ENCODE measurements at places on chromosomes 16 and 17.

GRCh38 chr17:43548689-43549379 is 2.7 kb upstream of the ETV4 start:
- no peak for DNase-seq

DNA sequence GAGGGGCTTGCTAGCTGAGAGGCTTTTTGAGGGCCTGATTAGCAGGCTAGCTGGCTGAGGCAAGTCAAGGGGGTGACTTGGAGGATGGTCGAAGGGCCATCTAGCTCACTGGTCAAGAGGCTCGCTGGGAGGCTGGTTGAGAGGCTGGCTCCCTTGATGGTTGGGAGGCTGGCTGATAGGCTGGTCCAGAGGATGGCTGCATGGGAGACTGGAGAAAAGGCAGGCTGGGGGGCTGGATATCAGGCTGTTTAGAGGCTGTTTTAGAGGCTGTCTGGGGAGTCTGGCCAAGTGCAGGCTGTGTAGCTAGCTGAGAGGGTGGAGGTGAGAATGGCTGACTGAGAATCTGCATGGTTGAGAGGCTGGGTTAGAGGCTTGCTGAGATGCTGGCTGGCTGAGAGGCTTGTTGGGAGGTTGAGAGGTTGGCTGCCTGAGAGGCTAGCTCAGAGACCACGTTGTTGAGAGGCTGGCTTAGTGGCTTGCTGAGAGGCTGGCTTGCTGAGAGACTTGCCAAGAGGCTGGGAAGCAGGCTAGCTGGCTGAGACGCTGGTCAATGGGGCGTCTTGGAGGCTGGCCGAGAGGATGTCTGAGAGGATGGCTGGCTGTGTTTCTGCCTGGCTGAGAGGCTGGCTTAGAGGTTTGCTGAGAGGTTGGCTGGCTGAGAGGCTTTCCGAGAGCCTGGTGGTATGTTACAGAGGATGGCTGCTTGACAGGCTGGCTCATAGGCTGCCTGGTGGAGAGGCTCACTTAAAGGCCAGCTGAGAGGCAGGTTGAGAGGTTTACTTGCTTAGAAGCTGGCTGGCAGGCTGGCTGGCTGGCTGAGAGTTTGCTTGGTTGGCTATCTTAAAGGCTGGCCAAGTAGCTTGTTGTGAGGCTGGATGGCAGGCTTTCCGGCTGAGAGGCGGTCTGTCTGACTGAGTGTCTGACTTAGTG is 36.6 kb upstream of the ACSM2B start:
- DNase-seq = no peak

DNA sequence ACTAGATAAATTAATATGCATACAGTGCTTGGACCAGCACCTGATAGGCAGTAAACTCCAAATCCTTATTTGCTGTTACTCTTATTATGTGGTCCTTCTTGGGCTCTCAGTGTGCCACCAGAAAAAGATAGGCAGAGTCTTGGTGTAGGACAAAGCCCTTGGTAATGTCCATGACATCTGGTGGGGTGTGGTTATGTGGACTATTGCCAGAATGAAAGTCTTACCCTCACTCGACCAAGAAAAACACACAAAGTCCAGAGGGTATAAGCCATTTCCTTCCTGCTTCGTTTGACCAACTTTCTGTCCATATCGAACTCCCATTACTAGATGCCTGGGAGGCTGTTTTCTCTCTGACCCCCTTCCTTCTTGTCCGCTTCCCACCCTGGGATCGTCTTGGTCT is 140.9 kb downstream of the UTP18 start:
- no peak for DNase-seq

DNA sequence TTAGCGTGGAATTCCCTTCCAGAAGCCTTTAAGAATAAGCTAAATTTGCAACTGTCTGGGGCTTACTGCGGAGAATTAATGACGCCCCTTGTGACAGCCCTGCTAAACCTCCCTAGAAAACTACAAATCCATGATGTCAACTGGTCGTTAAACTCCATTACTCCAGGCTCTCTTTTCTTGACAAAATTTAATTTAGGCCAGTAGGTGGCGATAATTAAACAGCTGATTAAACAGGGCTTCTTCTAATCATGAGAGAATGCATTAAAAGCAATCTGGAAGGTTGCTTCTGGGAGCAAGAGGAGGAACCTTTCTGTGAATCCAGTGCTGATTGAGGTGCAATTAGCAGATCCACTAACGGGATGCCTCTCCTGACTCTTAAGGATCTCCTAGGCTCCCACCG is 8.1 kb upstream of the NLRP1 start:
- DNase-seq = peak; percentile 45

- no peak for DNase-seq
These were observed 1265.1 kb downstream of the CDH8 start for GRCh38 chr16:60771138-60771537.

GRCh38 chr17:2450016-2450650 is 49.3 kb upstream of the MNT start:
- no peak for DNase-seq

GRCh38 chr16:25279491-25279890 is 21.8 kb upstream of the ZKSCAN2 start:
- no peak for DNase-seq

DNA sequence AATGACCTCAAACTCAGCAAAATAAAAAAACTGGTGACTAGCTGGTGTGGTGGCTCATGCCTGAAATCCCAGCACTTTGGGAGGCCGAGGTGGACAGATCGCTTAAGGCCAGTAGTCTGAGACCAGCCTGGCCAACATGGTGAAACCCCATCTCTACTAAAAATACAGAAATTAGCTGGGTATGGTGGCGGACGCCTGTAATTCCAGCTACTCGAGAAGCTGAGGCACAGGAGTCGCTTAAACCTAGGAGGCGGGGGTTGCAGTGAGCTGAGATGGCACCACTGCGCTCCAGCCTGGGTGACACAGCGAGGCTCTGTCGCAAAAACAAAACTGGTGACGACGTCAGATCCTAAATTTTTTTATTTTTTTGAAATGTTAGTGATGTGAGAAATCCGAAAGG is 82.6 kb upstream of the TOB1 start:
- no peak for DNase-seq

GRCh38 chr16:24491731-24492130 is 47.6 kb upstream of the RBBP6 start:
- DNase-seq = no peak

DNA sequence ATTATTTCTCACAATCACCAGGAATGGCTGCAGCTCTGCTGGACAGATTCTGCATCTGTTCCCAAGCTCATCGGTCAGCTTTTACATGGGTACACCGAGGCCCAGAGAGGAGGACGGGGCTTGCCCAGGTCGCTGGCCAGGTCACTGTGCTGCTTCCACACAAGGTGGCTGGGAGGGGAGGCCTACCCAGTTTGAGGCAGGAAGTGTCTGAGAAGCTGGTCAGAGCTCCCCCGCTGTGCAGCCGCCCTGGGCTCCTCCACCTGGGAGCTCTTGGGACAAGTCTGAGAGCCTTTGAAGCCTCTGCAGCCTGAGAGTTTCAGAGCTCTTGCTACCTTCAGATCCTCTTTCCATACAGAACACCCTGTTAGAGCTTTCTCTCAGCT is 143.3 kb downstream of the CLEC16A start:
- DNase-seq = no peak

DNA sequence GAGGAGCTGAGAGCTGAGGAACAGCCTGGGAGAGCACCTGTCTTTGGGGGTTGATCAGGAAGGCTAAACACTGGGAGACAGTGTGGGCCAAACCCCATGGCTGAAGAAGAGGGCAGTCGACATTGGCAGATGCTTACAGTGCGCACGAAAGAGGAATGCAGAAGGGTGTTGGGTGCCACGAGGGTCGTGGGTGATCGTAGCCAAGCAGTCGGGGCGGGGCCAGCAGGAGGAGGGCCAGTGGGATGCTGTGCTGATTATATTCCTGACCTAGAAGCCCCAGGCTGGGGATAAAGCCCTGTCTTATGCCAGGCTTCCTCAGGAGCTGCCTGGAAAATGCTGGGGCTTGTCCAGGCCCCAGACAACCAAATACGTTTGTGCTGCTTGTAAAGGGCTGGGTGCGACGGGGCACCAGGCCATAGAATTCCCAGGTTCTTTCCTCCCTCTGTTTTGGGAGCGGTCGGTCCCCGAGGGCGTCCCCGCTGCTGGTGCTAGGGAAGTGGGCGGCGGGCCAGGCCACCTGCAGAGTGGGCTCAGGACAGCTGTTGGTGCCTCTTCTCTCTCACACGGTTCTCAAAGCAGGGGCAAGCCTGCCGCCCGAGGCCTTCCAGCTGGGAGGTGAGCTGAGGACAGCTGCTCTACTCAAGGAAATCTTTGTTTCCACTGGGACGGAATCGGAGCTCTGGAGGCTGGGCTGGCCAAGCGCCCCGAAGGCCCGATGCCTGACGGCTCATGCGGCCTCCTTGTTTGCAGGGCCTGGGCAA is 10.0 kb downstream of the C1QTNF1 start:
- no peak for DNase-seq

- DNase-seq = no peak
These were observed 251.7 kb upstream of the CACNG5 start for GRCh38 chr17:66583112-66583748.

- no peak for DNase-seq
These were observed 104.0 kb downstream of the AIPL1 start for GRCh38 chr17:6330936-6331335.

DNA sequence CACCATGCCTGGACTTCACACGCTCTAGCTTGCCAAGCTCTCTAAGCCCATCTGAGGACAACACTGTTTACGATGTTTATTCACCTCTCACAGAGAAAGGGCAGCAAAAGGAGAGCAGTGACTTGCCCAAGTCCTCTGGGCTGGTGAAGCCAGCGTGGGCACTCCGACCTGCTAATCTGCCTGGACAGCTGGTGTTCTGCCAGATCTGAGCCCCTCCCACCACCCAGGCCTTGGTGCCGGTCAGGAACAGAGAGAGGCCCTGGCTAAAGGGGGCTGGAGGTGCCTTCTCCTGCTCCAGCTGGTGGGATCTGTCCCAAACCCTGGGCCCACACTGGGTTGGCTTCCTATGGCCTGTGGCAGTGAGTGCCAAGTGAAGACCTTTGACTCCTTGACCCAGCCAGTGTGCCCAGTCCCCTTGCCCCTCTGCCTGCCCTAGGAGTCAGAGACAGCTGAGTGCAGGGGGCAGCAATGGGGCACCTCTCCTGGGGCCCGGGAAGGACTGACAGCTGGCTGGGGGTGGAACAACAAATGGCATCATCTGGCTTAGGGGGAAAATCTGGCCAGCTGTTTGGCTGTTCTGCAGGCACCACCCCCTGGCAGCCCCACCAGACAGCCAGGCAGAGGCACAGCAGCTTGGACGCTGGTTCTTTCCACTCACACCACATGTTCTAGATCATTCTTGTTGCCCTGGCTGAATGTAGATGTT is 1.8 kb upstream of the SLC4A1 start:
- DNase-seq = no peak

DNA sequence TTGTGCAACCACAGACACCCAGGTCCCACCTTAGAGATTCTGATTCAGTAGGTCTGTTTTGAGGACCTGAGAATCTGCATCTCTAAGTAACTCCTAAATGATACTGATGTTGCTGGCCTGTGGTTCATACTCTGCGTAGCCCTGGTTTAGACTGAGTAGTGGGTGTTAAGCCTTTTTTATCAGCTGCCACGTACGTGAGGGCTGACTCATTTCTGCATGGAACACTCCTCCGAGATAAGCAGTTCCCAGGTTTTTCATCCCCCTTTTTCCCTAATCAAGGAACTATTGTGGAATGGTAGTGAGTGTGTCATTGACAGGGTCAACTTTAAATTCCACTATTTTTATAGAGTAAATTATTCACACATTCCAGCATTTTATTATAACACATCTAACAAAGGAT is 26.1 kb downstream of the CDRT4 start:
- no peak for DNase-seq

- no peak for DNase-seq
These were observed 135.4 kb upstream of the KIF2B start for GRCh38 chr17:53687324-53687723.

DNA sequence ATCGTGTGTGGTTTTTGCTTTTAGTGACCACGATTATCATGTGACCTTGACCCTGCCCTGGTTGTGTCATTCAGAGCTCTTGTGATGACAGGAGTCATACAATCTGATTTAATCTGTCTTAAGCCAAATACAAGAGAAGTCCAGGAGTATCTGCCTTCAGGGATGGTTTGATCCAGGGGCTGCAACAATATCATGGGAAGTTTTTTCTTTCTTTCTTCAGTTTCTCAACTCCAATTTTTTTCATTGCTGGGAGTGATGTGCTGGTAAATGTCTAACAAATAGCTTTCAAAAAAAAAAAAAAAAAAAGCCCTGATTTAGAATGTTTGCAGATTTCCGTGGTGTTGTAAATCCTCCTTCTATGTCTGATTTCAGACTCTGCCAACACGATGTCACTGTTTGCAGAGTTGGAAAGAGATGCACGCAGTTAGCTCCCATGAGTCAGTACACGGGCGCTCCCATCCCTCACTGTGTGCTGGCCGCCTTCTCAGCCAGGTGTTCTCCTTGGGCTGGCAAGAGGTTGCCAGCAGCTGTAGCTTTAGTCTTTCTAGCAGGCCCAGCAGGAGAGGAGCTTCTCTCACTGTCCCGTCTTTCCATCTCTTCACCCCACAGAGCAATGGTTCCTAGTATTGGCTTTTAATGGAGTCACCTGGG is 229.7 kb downstream of the SNX29 start:
- no peak for DNase-seq

DNA sequence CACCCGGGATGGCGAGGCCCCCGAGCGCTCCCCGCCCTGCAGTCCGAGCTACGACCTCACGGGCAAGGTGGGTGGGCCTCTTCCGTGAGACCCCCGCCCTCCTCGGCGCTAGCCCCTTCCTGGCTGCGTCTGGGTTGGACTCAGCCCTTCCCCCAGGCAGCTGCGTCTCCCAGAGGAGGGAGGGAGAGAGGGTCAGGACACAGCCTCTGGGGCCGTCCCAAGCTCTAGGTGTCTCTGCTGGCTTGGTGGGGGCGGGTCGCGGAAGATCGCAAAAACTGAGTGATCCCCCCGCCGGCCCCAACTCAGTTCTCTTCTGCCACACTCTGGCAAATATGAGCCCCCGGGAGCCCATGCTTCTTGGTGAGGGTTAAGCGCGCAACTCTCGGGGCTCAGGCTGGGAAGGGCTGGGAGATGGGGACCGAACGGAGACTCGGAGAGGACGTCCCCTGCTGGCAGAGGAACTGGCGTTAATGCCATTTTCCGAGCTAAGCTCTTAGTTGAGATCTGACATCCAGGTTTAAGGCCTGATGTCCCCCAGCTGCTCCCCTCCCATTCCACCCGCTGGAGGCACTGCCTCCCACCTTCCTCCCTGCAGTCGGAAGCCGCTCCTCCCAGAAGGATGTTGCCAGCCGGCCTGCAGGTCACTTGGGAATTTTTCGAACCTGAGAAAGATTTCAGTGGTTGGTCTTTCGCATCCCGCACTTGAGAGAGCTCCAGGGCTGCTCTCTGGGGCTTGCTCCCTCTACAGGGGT is 419 bp downstream of the RAB37 start:
- no peak for DNase-seq

All from astrocyte of the cerebellum (primary cell).